ENCODE measurements at places on chromosomes 1 and 21.

GRCh38 chr1:14003552-14003951 lies 303.6 kb downstream of the PRDM2 start:
- DNase-seq: no peak

DNA sequence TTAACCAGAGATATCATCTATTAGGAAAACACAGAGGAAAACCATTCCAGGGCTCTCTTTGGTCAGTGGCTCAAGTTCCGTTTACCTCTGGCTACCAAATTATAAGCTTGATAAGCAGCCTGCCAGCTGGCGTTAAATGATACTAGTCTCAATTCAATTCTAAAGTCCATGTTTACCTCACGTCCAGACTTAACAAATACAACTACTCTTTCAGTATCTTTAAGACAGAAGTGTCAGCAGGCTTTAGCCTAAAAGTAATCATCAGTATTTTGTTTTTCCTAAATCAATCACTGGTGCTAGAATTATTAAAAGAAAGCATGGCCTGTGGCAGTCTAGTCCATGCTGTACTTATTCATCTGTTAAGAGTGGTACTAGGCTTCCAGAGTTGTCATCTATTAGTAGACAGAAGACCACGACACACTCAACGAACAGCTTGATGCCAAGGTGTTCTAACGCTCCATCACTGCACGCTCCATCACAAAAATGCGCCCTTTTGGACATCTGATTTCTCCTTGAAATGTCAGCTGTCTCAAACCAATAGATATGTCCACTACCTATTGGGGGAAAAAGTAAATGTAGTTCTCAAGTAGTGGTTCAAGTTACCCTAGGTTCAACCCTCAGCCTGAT lies 1.5 kb downstream of the IVNS1ABP start:
- DNase-seq: no peak

DNA sequence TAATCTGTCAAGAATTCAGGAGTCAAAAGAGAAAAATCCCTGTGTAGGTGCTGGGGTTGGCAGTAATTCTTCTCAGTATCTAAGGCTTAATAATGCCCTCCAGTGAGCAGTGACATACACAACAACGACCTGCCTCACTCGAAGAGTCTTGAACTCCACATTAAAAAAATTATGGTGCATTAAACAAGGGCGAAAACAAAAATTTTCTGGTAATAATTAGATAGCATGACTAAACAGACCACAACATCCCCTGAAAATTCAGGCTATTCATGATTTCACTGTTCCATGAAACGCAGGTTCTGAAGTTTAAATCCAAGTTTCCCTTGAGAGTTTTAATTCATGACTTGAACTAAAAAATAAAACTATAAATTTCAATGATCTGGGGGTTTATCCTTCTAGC lies 5.1 kb downstream of the SRSF4 start:
- peak; percentile 4 for DNase-seq

DNA sequence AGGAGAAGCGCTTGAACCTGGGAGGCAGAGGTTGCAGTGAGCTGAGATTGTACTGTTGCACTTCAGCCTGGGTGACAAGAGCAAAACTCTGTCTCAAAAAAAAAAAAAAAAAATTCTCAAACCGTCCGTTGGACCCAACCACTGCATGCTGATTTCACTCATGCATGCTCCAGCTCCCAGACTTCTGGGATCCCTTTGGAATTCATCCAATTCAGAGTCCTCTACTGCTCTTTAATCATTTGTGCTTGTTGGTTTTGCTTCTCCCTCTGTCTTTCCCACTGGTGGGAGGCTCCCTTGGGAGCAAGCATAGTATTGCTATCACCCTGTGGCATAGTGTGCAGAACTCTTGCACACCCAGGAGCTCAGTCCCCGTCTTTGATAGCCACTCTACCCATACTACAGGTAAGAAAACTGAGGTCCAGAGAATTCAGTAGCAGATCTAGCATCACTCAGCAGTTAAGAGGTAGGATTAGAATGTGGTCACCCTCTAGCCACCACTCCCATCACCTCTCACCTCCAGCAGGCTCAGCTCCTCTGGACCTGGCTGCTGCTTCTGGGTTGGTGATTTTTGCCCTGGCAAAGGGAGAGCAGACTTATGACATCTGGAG lies 3.1 kb upstream of the LMNA start:
- DNase-seq: no peak

DNA sequence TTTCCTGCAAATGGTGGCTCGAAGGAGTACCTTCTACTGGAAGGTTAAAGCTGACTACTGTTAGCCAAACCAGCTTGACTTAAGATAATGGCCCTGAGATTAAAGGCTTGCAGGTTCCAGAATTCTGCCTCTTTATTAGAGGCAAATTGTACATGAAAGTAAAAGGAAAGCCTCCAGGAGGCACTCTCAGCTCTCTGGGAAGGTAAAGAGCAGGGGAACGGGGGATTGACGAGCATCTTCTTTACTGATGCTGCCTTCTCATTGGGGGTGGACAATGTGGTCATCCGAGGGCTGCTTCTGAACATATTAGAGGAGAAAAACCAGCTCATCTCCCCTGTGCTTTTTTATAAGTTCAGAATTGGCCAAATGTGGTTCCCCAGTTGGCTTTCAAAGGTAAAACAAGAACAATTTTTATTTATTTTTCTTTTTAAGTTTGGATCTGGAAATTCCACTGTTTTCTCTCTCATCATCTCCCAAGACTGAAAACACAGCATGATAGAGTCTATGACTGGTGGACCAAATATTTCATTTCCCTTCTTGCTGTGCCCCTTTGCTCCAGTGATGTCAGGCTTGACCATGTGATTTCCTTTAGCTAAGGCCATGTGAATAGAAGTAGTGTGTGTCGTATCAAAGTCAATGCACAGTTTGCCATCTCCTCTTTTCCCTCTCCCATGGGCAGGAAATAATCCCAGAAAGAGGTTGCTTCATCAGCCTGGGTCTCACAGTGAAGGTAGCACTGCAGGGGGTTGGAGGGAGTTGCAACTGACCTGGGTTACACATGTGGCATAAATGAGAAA lies 292.7 kb downstream of the PRDM2 start:
- DNase-seq: no peak

DNA sequence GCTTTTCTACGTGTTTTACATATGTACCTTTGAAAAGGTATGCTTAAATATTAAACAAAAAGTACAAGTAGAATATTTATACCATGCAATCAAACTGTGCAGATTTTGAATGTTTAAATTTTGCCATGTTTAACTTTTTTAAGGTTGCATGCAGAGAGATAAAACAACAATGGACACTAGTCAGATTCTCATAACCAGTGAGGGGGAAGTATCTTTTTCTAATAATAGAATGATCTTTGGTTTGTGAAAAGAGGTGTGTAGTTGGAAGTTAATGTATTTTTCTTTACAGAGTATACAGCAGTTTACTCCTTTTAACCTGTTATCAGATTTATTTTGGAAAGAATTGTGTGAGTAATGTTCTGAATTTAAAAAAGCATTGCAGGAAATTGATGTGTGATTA lies 27.1 kb downstream of the POU2F1 start:
- no peak for DNase-seq

DNA sequence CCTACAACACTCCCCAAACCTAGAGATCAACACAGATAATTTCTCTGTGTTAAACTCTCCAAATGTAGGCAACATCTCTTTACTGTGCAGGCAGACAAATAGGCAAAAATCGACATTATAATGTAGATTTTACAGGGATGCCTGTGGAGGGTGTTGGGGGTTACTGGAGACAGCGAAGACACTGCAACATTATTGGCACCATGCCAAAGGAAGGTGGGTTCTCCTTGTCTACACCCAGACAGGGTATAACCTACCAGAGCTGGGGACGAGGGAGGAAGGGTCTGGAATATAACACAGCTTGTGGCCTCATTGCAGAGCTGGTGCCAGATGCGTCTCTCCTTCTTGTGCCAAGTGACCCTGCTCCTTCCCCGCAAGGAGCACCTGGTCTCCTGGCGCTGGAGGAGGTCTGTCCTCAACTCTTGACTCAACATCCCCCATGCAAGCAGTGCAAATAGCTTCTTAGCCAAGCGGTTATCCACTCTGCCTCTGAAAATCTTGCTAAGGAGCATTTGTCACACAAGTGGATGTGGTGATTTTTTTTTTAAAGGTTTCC lies 404.0 kb downstream of the PRDM2 start:
- DNase-seq: no peak

GRCh38 chr1:46617833-46618232 lies 1.2 kb upstream of the MOB3C start:
- DNase-seq: no peak

- DNase-seq: peak; percentile 24
Measured at GRCh38 chr1:158924677-158925076, 6.7 kb upstream of the PYHIN1 start.

DNA sequence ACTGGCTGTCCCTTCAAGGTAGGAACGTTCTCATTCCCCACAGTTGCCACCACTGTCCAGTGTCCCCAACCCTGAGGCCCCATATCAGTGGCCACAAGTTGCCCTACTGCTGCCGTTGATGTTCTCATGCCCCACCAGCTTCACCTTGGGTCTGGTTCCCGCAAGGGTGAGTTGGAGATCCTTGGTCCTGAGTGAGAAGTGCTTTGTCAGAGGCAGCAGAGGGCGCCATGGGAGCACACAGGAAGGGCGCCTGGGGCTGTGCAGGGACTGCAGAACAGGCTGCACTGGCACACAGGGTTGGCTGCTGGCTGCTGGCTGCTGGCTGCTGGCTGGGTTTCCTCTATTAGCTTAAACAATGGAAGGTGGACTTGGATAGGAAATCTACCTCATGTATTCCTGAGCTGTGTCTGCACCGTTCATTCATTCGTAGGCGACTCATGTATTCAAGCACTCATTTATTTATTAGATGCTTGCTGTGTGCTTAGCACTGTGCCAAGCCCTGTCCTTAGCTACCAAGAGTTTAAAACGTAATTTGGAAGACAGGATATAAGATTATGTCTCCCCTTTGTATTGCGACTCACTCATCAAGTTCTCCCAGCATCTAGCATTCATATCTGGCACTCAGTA lies 2.1 kb upstream of the S100A9 start:
- DNase-seq: peak; percentile 26

DNA sequence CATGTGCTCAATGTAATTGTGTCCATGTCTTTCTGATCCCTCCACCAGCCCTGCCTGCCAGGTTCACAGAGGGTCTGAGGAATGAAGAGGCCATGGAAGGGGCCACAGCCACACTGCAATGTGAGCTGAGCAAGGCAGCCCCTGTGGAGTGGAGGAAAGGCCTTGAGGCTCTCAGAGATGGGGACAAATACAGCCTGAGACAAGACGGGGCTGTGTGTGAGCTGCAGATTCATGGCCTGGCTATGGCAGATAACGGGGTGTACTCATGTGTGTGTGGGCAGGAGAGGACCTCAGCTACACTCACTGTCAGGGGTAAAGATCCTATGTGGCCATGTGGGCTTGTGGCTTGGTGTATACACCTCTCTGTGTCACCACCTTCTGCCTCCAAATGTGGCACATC lies 91.4 kb downstream of the OBSCN start:
- DNase-seq: no peak

- no peak for DNase-seq
Measured at GRCh38 chr1:160672789-160673695, 26.2 kb upstream of the SLAMF1 start.

DNA sequence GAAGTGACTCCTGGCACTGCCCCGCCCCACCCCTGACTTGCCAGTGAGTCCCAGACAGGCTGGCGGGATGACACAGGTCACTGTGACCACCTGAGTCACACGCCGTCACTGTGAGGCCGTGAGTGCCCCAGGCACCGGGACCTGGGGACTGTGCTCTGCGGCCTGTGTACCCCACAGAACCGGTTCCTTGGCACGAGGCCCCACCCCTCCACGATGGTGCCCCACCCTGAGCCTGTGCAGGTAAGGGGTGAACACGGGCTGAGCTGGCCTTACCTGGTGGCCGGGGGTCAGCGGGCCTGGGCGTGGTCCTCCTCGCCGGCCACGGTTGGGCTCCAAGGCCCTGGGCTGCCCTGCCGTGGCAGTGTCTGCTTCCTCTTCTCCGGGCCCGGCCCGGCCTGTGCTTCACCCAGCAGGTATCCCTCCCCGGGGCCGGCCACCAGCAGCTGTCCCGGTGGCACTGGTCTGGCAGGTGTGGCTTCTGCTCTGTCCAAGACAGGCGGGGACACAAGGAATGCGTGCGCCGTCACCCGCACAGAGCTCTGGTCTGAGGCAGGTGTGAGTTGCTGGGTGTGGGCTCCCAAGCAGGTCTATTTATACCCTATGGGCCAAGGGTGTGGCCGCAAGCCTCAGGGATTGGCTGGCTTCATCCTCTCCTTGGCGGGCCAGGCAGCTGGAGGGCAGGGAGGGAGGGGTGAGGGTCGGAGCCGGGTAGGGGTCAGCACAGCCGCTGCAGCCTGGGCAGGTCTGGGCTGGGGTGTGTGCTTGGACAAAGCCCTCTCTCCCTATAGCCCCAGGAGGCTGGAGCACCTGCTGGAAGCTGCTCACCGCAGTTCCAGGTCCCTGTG lies at the start of gene RNF223:
Gene RNF223, minus strand, starts transcription at position 564 of the 845 bp plus-strand sequence. CDS start 1,740 bp downstream, outside the sequence.
- DNase-seq: no peak

- no peak for DNase-seq
Measured at GRCh38 chr1:93993731-93994130, 84.5 kb upstream of the GCLM start.

- no peak for DNase-seq
Measured at GRCh38 chr1:12485231-12486058, 132.6 kb downstream of the DHRS3 start.

DNA sequence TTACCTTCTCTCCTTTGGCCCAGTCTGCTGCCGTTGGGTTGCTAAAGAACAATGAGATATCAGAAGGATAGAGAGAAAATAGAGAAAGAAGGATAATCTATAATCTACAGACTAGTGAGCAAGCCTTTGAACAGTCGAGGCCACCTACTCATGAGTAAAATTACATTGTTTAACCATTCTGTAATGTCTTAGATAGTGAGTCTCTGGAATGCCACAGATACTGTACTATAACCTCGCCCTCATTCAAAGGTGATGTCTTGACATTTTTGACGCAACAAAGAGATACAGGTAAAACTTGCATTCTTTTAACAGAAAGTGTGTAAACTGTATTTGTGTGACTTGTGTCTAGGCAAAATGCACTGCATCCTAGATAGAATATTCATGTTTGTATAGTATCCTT lies 77.9 kb downstream of the LAMC1 start:
- DNase-seq: no peak

GRCh38 chr1:62689524-62689923 lies 1.3 kb upstream of the DOCK7 start:
- DNase-seq: peak; percentile 10
